Cortex of kidney (tissue), 1 donor: ENCODE measurements at places on chromosomes 2 and 18.

DNA sequence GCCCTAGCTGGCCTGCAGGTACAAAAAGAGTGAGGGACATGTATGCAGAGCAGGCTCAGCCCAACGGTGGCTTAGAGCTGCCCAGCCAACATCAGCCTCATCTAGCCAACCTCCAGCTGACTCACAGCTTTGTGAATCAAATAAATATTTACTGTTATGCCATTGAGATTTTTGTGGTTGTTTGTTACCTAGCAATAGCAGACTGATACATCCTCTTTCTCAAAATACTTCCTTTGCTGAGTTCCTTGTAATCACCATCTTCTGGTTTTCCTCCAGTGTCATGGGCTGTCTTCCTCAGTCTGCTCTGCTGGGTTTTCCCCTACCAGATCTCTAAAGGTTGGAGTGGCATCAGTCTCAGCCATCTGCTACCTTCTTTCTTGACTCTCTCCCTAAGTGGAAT lies 126.6 kb upstream of the SLC1A4 start:
- DNase-seq = no peak

- no peak for DNase-seq
These were observed 456.7 kb downstream of the NRXN1 start for GRCh38 chr2:50575232-50575631.

- DNase-seq = no peak
These were observed 104.2 kb upstream of the TTC27 start for GRCh38 chr2:32523686-32524085.

DNA sequence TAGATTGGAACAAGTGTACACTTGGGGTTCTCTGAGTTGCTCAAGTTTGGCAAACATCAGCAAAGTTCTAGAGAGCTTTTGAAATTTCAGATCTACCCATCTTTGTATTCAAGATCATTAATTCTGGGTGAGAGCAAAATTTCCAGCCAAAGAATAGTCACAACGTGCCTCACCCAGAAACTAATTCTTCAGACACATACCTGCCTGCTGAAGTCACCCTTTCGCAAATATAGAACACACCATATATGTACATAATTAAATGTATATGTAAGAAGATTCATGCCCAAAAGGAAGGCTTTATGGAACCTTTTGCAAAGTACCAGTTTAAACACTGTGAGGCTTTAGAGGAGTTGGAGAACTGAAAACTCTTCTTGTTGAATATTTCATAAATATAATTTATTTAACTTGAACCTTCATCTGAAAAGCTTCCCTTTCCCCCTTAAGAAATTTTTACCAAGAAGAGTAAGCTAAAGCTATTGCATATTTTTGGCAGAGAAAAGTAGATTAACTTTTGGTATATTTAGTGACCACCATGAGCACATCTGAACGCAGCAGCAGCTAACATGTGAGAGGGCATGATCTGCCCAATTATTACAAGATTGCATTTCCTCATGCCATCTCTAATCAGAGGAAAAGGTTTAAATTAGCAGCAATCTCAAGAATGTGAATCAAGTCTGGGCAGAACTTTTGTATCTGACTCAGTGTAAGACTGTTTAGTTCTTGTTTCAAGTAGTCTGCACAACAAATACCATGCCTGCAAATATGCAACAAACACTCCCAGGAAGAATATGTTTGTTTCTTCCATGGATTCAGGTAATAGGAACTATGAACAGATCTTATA lies 8.2 kb downstream of the RND3 start:
- no peak for DNase-seq

DNA sequence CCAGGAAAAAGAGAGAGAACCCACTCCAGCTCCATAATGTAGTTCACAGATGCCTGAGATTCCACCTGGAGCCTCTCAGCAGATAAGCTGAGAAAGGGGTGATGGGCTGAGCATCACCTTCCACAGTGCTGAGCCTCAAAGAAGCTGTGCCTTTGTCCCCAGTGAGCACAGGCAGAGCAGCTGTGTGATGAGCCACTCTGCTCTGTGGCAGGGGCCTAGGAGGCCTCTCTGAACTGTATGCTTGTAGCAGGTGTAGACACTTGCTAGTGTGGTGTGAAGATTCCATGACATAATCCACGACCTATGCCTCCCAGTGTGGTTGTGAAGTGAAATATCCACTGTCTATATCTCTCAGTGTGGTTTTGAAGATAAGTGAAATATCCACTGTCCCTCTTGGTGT lies 70.4 kb upstream of the MGAT4A start:
- DNase-seq = no peak

- DNase-seq = no peak
These were observed 138.8 kb upstream of the COPS8 start for GRCh38 chr2:236946871-236947270.

DNA sequence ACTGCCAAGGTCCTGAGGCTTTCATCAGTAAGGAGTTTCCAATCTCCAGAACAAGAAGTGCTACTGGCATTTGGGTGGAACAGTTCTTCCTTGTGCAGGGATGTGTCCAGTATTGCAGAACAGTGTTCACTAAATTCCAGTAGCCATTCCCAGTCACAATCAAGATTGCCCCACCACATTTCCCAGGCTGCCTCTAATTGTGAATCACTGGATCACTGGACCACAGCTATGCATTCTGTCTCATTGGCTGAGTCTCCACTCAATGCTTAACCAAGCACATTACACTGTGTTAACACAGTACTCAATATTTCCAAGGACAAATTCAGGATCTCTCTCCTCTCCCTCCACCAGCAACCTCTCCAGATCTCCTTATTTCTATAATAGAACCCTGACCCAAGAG lies 160.2 kb upstream of the CCDC150 start:
- no peak for DNase-seq

GRCh38 chr2:53600815-53601214 lies 166.8 kb upstream of the CHAC2 start:
- DNase-seq = no peak

GRCh38 chr2:237310515-237311114 lies 103.3 kb downstream of the COL6A3 start:
- no peak for DNase-seq

GRCh38 chr2:207123335-207123744 lies 42.4 kb downstream of the KLF7 start:
- no peak for DNase-seq

DNA sequence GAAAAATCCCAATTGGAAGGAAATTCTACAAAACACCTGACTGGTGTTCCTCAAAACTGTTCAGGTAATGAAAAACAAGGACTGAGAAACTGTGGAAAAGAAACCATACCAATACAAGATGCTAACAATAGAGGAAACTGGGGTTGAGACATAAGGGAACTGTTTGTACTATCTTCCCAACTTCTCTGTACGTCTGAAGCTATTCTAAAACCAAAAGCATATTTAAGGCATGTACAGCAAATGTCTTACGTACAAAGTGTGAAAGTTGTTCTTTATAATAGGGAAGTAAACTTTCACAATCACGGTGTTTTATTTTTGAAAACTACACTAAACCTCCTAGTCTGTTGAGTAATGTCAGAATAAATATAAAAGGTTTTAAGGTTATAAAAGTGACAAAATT lies 776.1 kb upstream of the RAB6C start:
- no peak for DNase-seq

- DNase-seq = no peak
These were observed 32.7 kb downstream of the SETBP1 start for GRCh38 chr18:44713435-44713834.

DNA sequence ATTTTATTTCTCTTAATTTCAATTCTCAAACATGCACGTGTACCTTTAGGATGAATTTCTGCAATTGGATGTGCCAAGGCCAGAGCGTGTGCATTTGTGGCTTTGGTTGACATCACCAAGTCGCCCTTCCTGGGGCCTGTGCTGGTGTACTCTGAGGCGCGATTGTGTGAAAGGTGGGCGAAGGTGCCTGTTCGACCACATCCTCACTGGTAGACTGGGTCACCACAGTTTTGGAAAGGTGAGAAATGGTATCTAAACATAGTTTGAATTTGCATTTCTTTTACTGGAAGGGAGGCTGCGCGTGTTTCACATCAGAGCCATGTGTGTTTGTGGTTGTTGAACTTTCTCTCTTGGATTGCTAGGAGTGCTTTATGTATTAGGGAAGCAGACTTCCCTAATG lies 89.8 kb downstream of the LDLRAD4 start:
- no peak for DNase-seq

DNA sequence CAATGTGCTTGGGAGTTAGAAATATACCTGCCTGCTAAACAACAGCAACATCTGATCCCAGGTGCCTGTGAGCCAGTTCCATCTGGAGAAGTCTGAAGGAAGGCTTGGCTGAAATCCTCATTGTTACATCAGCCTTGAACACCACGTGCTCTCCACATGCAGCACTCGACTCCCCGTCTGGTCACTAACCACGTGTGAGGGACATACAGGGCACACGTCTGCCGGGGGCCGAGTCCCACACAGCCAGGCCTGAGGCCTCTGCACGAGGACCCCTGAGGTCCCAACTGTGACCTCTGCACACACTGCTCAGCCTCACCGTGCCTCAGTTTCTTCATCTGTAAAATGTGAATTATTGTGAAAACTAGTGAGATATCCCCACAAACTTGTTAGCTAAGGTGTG lies 236.5 kb upstream of the SALL3 start:
- DNase-seq = no peak

GRCh38 chr18:26051843-26052242 lies 38.6 kb downstream of the SS18 start:
- DNase-seq = no peak

- DNase-seq = no peak
These were observed 66.6 kb upstream of the EPC2 start for GRCh38 chr2:148577845-148578492.

DNA sequence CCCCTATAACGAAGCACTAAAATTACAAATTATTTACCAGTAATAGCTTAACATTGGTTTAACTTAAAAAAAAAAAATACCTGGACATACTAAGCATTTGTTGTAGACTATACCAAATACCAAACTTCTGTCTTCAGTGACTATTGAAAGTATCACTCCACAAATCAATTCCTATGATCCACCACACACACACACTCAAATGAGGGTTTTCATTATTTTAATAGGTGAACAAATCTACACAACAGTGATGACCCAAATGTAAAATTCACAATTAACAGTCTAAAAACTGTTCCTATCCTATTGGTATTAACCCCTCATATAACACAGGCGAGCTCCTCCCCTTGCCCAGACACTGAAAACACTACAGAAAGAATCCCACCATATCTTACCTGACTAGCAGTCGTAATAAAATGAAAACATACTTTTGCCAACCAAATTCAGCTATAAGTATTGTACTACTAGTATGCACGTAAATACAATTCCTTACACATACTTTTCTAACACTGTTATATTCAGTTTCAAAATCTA lies 2.5 kb downstream of the SP3 start:
- no peak for DNase-seq

- no peak for DNase-seq
These were observed 76.7 kb downstream of the MRPS9 start for GRCh38 chr2:105114551-105114950.

DNA sequence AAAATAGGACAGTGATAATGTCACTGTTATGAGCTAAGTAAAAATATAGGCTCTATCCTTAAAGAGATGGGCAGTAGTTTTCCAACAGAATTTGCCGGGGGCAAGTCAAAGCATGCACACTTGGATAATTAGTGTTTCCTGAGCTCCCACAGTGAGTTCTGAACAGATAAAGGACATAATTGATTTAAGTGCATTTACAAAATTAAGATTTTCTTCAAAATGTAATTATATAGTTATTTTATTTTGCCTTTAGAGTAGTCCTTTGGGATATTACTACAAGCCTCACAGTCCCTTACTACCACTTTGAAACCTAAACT lies 107.6 kb downstream of the RAPGEF4 start:
- DNase-seq = no peak

DNA sequence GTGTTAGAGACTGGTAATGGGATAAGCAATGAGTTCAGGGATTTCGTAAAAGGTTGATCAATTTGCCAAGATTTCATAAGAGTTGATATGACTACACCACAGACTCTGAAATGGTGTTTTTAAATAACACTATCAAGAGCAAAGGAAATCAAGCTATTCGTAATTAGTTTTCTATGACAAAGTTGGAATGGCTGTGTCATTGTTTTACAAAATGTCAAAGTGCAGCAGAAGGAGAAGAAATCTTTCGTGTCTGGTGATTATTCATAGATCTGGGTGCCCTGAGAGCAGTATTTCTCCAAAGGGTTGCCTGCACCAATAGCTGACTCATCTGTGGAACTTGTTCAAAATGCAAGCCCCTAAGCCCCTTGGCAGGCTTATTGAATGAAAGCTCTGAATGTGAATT lies 70.1 kb downstream of the NABP1 start:
- no peak for DNase-seq

DNA sequence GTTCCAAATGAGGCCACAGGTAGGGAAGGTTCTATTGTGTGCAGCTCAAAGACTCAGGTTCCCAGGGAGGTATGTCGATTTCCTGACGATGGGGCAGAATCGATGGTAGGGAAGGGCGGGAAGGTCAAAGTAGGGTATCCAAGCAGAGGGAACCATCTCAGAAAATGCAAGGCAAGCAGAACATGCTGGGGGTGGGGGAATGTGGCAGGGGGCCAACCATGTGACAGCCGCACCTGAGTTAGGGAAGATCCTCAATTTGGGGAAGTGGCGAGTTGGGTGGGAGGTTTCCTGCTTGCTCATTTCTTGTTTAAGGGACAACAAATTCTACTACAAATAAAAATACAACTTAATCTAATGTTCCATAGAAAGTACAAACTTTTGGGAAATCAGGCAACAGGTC lies 21.7 kb upstream of the GRP start:
- no peak for DNase-seq

DNA sequence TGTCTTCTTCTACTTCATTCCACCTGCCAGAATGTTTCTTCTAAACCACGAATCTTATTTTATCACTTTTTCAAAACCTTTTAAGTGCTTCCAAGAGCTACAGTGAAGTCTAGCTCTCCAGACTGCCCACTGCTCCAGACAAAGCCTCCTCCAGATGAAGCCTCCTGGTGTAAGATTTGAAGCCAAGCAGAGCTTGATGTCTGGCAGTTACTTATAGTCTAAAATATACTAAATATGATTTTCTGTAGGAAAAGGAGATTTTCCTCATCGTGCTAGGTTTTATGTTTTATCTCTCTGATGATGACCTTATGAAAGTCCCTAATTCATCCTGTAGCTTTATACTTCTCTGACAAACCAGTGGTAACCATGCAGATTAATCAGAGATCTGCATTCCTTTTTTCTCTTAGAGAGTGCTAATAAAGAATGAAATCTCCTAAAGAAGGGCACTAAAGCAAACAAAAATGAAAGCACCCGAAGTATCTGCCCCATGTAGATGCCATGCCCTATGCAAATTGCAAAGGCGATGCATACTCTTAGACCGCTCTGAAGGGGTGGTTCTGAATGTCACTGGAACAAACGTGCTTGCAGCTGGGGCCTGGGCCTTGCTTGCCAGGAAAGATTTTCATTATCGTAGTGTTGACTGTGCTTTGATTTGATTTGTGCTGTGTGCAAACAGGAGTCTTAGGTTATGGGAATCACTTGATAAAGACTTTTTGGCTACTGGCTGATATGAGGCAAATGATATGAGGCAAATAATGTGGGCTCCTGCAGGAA lies 314.2 kb downstream of the PID1 start:
- no peak for DNase-seq

GRCh38 chr2:124702777-124703176 lies 677.7 kb downstream of the CNTNAP5 start:
- no peak for DNase-seq
